Pancreas (tissue), 10 donors: ENCODE measurements at places on chromosomes 7 and 10. TPM values are rescaled to one million over a fixed set of nuclear protein-coding genes. Genes with fewer than 3 reads are reported as not detected.

Gene SLC39A12
- not detected for total RNA-seq

Gene PLEKHS1
- 16.1 TPM for total RNA-seq

Gene TUBAL3
- not detected for total RNA-seq

Gene CACNB2
- 4.9 TPM for total RNA-seq

Gene MMS19
- total RNA-seq, result 25.9 TPM

- no peak for DNase-seq
These were observed 264.2 kb upstream of the ZMIZ1 start for GRCh38 chr10:78804411-78805032.

DNA sequence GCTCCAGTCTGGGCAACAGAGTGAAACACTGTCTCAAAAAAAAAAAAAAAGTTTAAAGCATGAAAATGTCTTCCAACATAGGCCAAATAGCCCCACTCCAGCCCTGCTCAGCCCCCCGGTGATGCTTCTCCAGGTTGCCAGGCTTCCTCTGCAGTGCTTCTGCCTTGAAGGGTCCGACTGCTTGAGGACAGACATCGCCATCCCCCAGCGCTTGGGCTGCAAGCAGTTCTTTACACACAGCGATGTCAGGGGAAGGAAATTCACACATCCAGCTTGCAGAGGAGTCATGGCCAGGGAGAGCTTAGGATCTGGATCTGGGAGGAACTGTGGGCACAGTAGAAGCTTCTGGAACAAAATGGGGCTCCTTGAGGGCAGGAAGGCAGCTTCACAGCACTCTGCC is 26.9 kb downstream of the LYZL1 start:
- DNase-seq, result no peak

DNA sequence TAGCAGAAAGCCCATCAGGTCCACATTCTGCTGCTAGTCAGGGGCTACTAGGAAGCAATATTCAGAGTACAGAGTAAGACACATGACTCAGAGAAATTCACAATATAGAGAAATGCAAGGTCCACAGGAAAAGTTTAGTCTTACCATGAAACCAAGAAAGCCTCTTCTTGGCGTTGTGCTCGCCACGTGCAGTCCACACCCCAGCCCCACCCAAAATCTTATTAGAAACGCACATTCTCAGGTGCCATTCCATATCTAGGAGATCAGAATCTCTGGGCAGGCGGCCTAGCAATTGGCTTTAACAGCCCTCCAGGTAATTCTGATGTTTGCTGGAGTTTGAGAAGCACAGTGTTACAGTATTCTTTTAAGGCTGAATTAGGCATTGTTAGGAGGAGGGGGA is 15.8 kb upstream of the SAR1A start:
- no peak for DNase-seq

DNA sequence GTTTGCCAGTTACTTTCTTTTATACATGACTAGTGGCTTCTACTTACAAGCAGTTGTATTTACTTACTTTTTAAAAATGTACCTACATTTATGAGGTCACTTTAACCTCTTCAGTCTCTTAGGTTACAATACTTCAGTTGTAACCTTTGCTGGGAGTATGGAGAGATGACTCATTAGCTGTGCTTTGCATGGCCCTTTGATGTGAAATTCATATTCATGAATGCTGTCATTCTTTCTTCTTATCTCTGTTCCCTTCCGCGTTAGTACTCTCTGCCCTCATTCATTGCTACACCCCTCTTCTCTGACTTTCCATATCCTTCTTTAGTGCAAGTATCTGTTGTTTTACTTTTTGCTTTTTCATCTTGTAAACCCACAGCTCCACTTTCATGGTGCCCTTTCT is 164.3 kb downstream of the BMPER start:
- no peak for DNase-seq

GRCh38 chr10:24694086-24694485 is 29.6 kb downstream of the ARHGAP21 start:
- DNase-seq, result no peak

DNA sequence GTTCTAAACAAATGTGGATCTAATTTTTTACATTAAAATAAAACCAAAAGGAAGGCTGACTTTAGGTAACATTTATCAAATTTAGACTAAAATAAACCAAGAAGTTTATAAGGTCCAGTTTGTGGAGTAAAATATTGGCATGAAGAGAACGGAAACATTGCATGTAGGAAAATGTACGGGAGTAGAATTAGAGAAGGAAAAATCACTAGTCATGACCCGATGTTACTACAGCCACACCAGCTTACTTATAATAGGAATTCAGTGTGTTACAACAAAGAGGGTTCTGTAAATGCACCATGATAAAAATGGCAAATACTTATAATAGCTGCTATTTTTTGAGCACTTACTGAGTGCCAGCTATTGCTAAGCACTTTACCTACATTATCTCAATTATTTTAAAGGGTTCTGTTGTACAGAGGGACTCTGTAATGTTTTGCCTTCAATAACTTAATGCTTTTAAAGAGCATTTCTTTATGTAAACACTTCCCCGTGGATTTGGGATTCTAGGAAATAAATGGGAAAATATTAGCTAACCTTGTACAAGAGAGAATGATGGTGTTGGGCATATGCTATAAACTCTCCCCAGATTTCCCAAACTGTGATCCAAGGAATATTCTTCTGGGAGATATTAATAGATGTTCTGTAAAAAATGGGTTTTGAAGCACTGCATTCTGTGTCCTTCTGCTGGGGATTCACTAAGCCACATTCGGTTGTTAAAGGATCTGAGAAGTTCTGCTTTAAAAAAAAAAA is 296.7 kb downstream of the BBS9 start:
- DNase-seq, result no peak

GRCh38 chr7:119465798-119466305 is 807.1 kb upstream of the KCND2 start:
- DNase-seq, result no peak

DNA sequence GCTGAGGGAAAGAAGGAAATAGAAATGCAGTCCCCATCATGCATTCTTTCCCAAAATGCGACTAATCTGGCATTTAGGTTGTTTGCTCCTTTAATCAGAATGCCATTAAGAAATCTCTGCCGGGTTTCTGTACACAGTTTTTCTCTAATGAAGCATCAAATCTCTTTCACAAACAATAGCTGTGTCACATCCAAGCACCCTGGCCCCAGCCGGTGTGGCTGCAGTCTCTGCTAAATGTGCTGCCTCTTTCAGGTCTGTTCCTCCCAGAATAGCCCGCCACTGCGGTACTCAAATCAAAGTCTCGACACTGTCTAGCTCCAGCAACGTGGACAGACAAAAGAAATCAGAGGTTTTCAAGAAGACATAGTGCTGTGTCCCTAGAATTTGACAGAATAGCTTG is 343.8 kb downstream of the KCNMA1 start:
- DNase-seq, result no peak

GRCh38 chr7:52842202-52842900 is 193.1 kb upstream of the POM121L12 start:
- no peak for DNase-seq
